ENCODE measurements at places on chromosomes 12 and 14. TPM values are rescaled to one million over a fixed set of nuclear protein-coding genes. Genes with fewer than 3 reads are reported as not detected.

GRCh38 chr14:55592436-55592835, 12.4 kb downstream of the KTN1 start:
- H3K36me3 ChIP-seq: no peaks in the 10 kb centered on the region
- H3K27me3 ChIP-seq: no peaks in the 10 kb centered on the region
- DNase-seq: no peak
- H3K27ac ChIP-seq: no peak overlapping the region
- no peaks in the 10 kb centered on the region for H3K4me1 ChIP-seq
- H3K4me3 ChIP-seq: no peak overlapping the region

GRCh38 chr14:23123419-23123818, 4.4 kb upstream of the CEBPE start:
- H3K4me1 ChIP-seq: peaks cover 12% of the 10 kb centered on the region
- peaks cover 4% of the 10 kb centered on the region for H3K36me3 ChIP-seq
- H3K4me3 ChIP-seq: no peak overlapping the region
- no peak overlapping the region for H3K27ac ChIP-seq

DNA sequence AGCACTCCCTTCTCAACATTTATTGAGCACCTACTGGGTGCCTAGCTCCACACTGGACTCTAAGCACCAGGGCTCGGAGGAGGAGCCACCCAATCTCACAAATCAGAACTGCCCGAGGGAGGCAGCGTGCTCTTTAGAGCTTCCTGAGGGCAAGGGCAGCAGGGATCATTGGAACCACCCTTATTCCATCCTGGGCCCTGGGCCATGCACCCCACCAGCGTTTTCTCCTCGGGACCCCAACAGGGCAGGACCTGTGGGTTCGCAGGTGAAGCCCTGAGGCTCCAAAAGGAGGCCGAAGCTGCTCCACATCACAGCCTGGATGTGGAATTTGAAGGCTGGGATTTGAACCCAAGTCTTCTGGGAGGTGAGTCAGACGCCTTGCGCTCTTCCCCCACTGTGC, 15.4 kb downstream of the TMEM119 start:
- H3K27me3 ChIP-seq: no peaks in the 10 kb centered on the region
- no peaks in the 10 kb centered on the region for H3K36me3 ChIP-seq
- DNase-seq: no peak
- peaks cover under 1% of the 10 kb centered on the region for H3K4me1 ChIP-seq

Gene SERPINA9
- total RNA-seq: not detected

Gene MYO1H
- total RNA-seq: 0.28 TPM

Gene INHBC
- total RNA-seq: not detected

DNA sequence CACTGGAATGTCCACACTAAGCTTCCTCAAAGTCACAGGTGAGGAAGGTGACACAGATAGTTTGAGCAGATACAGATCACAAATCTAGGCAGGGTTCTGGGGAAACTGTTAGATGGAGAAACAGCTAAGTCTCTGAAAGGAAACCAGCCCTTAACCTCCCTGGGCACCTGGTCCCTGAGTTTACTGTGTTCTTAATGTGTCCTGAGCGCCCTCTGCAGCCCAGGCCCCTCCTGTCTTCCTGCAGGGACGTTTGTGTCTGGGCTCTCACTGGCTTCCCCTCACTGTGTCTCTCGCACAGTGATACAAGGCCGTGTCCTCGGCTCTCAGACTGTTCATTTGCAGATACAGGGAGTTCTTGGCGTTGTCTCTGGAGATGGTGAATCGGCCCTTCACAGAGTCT, 684.3 kb downstream of the TMEM121 start:
- H3K27me3 ChIP-seq: no peaks in the 10 kb centered on the region
- H3K4me3 ChIP-seq: no peak overlapping the region
- no peak overlapping the region for H3K27ac ChIP-seq

GRCh38 chr14:39302124-39302810, 68.6 kb downstream of the MIA2 start:
- no peak for DNase-seq
- no peaks in the 10 kb centered on the region for H3K4me1 ChIP-seq
